Keratinocyte (primary cell): ENCODE measurements at places on chromosomes 4 and X. TPM values are rescaled to one million over a fixed set of nuclear protein-coding genes. Genes with fewer than 3 reads are reported as not detected.
A peak's percentile ranks its signal among the peaks of the same experiment; 100 is the strongest.

DNA sequence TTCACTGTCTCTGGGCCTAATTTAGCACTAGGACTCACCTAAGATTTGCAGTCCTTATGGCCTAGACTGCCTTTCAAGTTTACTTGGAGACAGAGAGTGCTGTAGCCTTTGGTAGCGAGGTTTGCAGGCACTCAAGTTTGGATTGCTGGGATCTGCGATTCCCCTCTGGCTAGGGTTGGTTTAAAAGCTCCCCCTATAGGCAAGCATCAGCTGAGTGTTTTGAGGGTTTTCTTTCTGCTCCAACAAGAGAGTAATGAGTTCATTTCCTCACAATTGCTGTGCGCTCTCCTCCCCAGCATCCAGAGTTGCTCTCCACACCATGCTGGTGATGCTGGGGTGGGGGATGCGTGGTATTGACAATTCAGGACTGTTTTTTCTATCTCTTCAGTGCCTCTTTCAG lies 206.9 kb downstream of the GLUD2 start:
- no peak for DNase-seq

DNA sequence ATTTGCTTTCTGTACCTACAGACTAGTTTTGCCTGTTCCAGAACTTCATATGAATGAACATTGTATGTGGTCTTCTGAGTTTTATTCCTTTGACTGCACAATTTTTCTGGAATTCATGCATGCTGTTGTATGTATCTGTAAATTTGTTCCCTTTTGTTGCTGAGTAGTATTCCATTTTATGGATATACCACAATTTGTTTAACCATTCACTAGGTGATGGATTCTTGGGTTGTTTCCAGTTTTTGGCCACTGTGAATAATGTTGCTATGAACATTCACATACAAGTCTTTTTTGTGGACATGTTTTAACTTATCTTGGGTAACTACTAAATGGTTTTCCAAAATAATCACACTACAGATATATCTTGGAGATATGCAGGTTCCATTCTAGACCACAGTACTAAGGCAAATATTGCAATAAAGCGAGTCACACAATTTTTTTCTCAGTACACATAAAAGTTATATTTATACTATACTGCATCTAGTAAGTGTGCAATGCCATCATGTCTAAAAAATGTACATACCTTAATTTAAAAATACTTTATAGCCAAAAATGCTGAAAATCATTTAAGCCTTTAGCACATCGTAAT lies 58.7 kb downstream of the TSPAN5 start:
- DNase-seq = no peak

GRCh38 chr4:152099555-152099954 lies 338.7 kb upstream of the GATB start:
- DNase-seq = no peak

DNA sequence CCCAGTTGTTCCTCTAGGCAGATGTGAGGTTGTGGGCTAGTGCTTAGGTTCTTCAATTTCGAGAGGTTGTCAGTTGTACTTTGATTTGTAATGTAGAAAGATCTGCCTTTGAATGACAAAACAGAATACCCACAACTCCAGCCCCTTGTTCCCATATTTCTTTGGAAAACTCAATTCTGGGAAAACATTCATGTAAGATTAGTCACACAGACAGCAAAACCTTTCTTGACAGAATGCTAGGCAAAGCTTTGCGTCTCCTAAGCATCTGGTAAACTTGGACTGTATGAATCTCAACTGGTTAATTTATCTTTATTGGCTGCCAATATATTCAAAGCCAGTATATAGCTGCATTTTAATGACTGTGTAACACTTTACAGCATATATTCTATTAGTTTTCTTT lies 34.9 kb downstream of the NOCT start:
- no peak for DNase-seq

GRCh38 chrX:46341767-46342322 lies 203.4 kb downstream of the ZNF674 start:
- DNase-seq = no peak

DNA sequence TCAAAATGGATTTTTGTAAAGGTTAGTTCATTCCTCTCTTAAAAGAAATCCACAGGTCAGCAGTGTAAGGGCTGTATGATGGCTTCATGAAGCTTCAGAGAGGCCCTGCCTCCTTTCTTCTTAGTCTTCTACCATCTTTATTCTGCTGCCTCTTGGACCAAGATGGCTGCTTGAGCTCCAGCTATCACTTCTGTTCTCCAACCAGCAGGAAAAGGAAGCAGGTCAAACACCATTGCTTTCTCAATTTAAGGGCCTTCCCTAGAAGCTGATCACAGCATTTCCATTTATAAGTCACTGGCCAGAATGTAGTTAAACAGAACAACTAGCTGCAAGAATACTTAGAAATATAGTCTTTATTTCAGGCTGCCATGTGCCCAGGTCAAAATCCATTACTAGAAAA lies 336.8 kb upstream of the KLF3 start:
- DNase-seq = no peak

- DNase-seq = no peak
Observed at GRCh38 chr4:170497112-170497511, 407.4 kb upstream of the AADAT start.

The SYNPO2 gene
- 0.19 to 0.77 TPM (median 0.34 TPM) in 3 replicates for polyA plus RNA-seq

GRCh38 chr4:39521253-39521919 lies 5.9 kb downstream of the UGDH start:
- no peak for DNase-seq

DNA sequence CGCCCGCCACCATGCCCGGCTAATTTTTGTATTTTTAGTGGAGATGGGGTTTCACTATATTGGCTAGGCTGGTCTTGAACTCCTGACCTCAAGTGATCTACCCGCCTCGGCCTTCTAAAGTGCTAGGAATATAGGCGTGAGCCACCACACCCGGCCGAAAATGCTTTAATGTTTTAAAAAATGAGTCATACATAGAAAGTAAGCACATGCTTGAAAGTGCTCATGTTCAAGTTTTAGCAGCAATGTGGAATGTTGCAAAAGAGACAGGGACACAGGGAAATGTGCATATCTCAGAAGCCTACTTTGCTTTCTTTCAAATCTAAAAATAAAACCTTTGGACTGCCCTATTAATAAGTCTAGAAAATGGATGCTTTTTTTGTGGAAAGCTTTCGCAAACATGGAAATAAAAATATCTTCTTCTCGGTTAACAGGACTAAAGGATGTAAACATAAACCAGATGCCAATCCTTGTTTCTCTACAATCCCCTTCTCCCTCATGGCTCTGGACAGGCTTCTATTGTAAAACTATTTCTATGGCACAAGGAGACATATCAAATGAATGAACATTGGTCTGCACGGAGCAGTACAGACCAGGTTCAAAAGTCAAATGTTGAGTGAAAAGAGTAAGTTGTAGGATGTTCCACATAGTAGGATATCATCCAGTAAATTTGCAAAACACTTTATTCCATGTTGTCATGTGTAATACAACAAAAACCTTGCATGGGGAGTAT lies 15.0 kb downstream of the MECP2 start:
- DNase-seq = no peak

DNA sequence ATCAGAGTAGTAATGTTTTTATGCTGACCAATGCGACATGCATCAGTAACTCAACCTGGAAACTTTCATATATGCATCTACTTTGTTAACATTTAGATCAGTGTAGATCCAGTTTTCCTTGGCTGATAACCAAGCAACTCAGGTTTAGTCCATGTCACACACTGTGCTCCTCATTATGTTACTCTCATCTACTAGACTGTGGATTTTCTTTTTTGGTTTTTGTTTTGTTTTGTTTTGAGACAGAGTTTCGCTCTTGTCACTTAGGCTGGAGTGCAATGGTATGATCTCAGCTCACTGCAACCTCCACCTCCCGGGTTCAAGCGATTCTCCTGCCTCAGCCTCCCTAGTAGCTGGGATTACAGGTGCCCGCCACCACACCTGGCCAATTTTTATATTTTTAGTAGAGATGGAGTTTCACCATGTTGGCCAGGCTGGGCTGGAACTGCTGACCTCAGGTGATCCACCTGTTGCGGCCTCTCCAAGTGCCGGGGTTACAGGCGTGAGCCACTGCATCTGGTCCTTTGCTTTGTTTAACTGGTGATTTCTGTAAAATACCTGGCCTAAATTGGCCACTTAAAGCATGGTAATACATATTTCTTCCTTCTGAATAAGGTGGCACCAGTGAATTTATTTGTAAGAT lies 48.6 kb downstream of the SMARCAD1 start:
- DNase-seq = no peak

The DMP1 gene
- not detected in 3 replicates for polyA plus RNA-seq

GRCh38 chr4:180134091-180134866 lies 2108.9 kb upstream of the TENM3 start:
- DNase-seq = peak; percentile 26

DNA sequence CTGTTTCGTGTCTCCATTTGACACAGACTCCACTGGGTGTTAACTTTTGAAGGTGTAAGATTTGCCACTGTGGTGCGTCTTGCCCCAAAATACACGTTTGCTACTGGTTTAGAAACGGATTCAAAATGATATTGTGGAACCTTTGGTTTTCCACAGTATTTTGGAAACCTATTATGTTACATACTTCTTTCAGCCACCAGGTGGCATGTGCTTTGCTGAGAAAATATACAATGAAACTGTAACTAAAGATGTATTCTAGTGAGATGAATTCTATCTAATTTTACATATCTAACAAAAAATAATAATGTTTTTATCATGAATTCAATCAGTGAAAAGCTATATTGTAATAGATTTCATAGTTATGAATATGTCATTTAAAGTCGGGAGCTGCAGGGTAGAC lies 28.4 kb upstream of the SLITRK4 start:
- no peak for DNase-seq
